Bladder microvascular endothelial cell (primary cell): ENCODE measurements at places on chromosomes 1 and 21. TPM values are rescaled to one million over a fixed set of nuclear protein-coding genes. Genes with fewer than 3 reads are reported as not detected.

Gene LRRC7
- total RNA-seq: under 0.01 and 0.19 TPM in 2 replicates

Gene GBP2
- total RNA-seq: 53.6 and 75.8 TPM in 2 replicates

Gene CENPL
- 10.3 and 15.2 TPM in 2 replicates for total RNA-seq

Gene C1orf87
- not detected in 2 replicates for total RNA-seq
